ENCODE measurements at places on chromosomes 3 and 15.

- DNase-seq = no peak
Measured at GRCh38 chr3:54033761-54034160, 88.6 kb upstream of the CACNA2D3 start.

DNA sequence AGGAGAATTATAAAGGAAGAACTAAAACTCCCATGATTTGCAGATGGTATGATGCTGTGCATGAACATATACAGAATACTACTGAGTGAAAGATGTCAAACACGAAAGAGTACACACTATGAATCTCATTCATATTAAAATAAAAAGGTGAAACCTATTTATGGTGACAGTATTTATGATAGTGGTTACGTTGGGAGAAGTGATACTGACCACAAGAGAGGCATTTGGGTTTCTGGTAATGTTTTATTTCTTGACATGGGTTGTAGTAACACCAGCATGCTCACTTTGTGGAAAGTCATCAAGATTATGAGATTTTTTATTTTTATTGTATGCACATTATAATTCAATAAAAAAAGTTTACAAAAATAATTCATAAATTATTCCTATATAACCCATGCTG, 324.0 kb downstream of the GAP43 start:
- no peak for DNase-seq

DNA sequence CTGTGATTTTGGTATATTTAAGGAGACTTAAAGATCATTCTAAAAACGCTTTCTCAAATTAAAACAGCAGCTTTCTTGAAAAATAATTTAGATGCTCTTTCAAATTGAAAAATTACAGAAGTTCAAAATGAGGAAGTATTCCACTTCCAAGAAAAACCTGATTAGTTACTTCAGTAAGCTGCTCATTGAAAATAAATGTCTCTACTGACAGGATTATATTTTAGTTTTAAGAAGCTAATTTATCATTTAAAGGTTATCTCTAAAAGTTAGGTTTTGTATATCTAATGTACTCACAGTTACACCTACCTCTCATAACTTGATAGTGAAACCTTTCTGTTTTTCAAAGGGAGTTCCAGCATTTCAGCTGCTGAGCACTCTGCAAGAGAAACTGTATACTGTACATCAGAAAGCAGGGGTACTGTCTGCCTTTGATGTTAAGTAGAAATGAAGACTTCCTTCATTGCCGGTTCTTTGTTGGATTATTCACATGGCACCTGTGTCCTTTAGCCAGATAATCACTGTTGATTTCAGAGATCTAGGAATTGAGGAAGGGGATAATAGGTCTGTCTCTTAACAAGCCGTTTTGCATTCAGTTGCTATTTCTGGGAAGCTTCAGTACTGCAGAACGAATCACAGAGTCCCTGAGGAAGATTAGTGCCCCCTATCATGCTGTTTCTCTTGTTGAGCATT, 161.6 kb downstream of the TCF12 start:
- no peak for DNase-seq

DNA sequence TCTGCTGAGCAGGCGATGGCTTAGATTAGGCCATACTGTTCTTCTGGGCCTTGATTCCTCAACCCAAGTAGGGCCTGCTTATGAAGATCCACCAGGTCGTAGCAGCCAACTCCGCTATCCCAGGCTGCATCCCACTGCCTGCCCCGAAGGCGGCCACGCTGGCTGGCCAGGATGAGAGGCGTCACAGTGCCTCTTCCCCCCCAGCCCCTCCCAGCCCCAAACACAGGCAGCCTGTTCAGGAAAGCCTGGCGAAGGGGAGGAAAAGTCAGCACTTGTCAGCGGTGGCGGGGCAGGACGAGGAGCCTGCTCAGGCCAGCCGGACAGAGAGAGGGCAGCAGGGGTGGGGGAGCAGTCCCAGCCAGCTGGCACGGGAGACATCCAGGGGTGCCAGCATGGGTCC, 11.2 kb downstream of the PTH1R start:
- DNase-seq = no peak

GRCh38 chr3:133799794-133800585, 5.6 kb upstream of the SRPRB start:
- no peak for DNase-seq

DNA sequence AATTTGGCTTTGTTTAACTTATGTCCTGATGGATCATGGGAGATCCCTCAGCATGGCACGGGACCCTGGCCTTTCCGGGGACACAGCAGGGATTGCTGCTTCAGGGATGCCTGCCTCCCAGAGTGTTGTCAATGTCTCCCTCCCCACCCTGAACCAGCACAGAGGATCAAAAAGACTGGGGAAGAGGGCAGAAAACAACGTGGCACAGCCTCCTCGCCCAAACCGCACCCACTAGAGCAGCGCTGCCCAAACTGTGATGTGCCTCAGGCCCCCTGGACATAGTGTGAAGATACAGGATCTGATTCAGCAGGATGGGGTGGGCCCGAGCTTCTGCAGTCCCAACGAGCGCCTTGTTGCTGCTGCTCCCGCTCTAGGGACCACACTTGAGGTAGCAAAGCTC, 34.5 kb downstream of the SLC6A20 start:
- no peak for DNase-seq

- peak; percentile 12 for DNase-seq
Measured at GRCh38 chr3:107077391-107077790, 299.8 kb upstream of the CCDC54 start.

DNA sequence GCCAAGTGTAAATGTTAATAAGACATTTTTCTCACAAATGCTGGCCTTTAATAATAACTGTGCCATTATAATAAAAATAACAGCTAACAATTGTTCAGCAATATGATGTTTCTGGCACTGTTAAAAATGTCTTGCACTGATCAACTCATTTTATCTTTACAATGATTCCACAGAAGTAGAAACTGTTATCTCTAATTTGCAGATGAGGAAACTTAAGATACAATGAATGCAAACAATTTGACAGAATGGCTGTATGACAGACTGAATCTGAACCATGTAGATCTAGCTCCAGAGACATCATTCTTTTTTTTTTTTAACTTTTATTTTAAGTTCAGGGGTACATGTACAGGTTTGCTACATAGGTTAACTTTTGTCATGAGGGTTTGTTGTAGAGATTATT, 755.0 kb downstream of the TBL1XR1 start:
- DNase-seq = no peak

GRCh38 chr3:117665296-117665695, 955.7 kb downstream of the TUSC7 start:
- no peak for DNase-seq

DNA sequence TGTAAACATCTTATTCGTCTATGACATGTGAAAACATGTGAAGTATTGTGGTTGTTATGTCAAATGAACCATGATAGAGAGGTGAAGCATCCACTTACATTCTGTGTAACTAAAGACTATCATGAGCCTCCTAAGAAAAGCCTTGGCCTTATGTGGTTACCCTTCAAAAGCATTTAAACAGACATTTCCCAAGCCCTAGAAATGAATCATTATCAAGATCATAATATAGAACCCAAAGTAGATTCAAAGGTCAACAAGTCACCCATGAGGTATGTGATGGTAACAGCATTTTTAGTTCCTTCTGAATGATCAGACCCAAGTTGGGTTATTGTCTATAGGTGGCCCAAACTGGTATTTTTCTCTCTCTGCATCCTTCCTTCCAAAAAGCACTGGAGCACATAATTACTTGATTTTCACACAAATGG, 408.0 kb downstream of the TBL1XR1 start:
- DNase-seq = no peak

DNA sequence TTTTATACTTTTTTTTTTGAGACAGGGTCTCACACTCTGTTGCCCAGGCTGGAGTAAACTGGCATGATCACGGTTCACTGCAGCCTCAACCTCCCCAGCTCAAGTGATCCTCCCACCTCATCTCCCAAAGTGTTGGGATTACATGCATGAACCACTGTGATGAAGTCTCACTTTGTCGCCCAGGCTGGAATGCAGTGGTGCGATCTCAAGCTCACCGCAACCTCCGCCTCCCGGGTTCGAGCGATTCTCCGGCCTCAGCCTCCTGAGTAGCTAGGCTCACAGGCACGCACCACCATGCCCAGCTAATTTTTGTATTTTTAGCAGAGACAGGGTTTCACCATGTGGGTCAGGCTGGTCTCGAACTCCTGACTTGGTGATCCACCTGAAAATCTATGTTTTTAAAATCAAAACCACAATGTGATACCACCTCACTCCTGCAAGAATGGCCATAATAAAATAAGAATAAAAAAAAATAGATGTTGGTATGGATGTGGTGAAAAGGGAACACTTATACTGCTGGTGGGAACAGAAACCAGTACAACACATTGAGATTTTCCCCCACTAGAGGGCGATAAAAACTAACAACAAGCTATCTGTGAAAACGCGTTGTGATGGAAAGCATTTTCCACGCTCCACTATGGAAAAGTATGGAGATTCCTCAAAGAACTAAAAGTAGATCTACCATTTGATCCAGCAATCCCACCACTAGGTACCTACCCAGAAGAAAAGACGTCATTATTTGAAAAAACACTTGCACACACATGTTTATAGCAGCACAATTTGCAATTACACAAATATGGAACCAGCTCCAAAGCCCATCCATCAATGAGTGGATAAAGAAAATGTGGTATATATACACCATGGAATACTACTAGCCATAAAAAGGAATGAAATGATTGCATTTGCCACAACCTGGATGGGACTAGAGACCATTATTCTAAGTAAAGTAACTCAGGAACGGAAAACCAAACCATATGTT, 26.8 kb upstream of the OCA2 start:
- DNase-seq = no peak

GRCh38 chr3:128235207-128235926, 82.1 kb downstream of the EEFSEC start:
- no peak for DNase-seq

DNA sequence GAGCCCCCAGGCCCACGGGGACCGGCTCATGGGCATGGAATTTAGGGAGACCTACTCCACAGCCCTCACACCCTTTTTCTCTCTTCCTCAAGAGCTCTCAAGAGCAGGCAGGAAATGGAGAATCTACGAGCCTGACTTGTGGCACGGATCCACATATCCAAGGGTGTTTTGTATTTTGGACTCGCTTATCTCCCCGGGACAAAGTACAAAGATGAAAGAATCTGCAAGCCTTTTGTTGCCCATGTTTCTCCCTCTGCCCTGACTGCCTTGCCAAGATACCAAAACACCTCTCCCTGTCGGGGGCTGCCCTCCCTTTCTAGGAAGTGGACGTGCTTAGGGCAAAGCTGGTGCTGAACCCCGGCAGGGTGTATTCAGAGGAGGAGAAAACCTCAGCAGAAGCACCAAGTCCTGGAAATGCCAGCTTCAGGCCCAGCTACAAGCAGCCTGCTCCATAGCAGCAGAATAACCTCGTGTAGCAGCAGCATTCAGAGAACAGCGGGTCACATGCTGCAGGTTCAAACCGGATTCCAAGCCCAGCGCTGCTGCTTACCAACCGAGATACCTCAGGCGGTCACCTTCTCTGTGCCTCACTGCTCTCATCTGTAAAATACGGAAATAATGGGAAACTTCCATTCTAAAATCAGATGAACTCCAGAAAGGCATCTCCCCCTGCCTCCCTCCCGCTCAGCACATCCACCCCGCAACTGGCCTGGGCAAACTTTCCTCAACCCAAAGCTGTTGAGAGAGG, 35.2 kb downstream of the DNASE1L3 start:
- no peak for DNase-seq

DNA sequence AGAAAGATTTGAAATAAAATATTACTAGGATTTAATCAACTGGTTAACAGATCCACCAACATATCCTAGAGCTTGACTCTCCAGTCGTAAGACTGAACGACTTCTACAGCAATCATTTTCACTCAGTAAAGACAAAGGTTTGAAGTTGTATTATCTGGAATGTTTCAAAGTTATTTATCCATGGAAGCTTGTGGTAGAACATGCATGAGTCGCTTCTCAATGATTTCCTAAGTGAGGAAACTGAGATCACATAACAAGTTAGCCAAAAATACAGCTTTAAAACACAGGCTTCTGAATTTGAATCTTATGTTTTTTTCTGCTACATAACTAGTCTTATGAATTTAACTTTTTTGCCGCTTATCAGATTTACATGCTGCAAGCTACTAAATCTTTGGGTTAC, 241.8 kb downstream of the FOXP1 start:
- DNase-seq = no peak

GRCh38 chr15:57057134-57057930, 138.9 kb downstream of the TCF12 start:
- DNase-seq = no peak

- DNase-seq = no peak
Measured at GRCh38 chr3:70111411-70111810, 111.9 kb downstream of the SAMMSON start.

DNA sequence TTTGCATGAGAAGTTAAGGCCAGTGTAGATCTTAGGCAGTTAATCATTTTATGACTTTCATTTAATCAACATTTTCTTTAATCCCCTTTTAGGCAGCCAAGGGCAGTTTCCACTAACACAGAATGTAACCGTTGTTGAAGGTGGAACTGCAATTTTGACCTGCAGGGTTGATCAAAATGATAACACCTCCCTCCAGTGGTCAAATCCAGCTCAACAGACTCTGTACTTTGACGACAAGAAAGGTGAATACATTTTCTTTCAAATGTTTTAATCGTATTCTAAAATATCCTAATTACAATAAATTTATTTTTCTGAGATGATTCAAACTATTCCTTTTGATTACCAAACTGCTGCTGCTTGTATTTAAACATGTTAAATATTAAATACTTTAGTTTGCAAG, 843.2 kb downstream of the CADM2 start:
- DNase-seq = no peak

DNA sequence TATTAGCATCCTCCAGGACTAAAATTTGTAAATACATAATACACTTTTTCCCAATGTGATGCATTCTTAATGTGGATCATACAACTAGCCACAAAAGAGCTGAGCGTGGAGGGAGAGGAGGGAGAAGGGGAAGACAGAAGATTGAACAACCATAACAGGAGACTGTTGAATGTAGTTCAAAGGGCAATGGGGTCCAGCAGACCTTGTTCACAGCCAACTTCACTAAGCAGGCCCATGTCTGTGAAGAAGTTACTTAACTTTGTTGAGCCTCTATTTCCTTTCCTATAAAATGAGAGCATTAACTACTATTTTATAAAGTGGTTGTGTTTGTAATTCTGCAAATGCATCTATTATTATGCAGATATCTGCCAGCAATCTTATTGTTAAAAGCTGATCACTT, 13.3 kb downstream of the NCEH1 start:
- DNase-seq = no peak

GRCh38 chr15:96860741-96861140, 530.2 kb downstream of the NR2F2 start:
- no peak for DNase-seq

DNA sequence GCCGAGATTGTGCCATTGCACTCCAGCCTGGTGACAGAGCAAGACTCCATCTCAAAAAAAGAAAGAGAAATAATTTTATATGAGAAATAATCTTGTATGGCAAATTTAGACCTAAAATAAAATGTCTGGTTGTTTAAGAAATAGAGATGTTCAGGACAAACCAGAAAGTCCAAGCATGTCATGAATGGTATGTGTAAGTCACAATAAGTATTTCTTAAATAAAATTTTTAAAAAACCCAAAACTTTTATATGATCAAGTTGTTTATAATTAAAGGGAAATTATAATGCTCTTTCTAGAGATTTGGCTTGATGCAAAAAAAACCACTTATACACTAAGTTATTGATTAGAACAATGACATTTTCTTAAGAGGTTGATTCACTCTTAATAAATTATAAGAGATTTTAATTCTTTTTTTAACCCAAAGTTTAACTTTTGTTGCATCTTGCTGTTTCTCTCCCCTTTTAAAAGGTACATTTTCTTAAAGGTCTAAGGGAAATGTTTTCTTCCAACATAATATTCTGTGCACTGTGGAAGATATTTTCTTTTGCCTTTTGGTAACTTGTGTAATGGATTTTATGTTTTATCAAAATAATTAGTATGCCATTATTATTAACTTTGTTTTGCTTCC, 105.7 kb downstream of the RTP4 start:
- DNase-seq = no peak
